Right renal pelvis (tissue), 4 donors: ENCODE measurements at places on chromosomes 6 and 20.

DNA sequence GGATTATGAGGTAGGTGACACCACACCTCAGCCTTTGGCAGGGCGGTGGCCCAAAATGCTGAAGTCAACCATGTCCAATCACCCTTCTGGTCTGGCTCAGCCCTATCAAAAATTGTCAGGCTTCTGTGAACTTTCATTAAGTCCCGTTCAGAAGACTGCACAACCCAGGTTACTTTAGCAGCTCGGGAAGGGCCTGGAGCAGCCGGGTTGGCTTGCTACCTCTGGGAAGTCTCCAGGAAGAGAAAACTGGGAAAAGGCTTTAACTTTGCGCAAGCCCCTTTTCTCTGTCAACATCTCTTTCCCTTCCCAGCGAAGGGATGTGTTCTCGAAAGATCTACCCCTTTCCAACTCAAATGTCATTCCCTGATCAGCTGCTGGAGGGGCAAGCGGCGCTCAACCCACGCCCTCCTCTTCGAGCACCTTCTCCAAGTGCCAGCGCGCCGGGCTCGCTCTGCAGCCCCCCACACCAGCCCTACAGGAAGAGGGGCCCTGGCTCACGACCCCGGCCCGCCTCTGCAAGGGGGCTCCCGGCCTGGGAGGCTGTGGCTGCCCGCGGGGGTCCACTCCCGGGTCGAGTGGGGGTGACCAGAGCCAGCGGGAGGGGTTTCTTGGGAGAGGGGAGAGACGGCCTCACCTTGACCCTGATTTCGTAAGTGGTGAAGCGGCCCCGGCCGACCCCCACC, 573 bp downstream of the SNX3 start:
- DNase-seq: peak; percentile 23

GRCh38 chr6:19796452-19796851, 40.7 kb upstream of the ID4 start:
- DNase-seq: no peak

DNA sequence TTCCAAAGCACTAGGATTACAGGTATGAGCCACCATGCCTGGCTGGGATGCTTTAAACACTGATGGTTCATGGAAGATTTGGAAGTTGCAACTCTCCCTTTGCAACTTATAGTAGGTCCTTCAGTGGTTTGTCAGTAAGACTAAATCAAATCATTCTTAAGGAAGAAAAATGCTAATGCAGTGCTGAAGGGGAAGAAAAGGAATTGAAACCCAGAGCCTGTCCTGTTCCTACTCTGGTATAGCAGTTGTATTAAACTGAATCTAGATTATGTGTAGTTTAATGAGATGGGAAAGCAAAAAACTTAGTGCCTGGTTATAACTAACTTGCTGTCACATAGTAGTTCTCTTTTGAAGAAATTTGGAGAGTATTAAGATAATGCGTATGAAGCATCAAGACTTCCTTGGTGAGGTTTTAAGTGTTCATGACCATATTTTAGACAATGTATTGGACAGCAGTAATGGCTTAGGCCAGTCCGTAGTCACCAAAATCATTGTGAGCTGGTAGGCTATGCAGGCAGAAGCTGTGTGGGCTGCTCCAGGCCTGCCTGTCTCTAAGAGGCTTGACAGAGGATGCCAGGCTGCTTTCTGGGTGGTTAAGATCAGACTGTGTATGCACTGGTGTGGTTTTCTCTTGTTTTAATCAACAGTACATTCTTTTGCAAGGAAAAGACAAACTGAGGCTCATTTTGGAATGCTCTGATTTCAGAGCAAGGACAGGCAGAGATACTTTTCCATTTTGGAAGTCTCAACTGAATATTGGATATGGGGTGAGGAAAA, 14.0 kb downstream of the PAQR8 start:
- no peak for DNase-seq

DNA sequence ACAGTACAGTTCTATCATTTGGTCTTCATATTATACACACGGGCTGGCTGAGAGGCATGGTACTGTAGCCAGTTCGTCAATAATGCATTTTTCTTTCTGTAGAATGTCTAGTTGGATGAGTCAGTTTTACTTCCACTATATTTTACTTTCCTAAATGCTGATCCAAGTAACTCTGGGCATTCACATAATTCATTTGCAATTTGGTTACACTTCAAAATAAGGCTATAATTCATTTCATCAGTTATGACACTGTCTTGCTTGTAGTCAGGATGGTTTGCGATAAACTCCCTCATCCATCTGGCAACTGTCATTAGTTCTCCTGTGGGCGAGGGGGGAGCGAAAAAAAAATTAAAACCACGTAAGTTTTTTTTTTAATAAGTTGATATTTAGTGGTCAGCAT, 46.3 kb downstream of the GCLC start:
- DNase-seq: no peak

GRCh38 chr6:53504512-53504911, 40.4 kb downstream of the GCLC start:
- DNase-seq: no peak

DNA sequence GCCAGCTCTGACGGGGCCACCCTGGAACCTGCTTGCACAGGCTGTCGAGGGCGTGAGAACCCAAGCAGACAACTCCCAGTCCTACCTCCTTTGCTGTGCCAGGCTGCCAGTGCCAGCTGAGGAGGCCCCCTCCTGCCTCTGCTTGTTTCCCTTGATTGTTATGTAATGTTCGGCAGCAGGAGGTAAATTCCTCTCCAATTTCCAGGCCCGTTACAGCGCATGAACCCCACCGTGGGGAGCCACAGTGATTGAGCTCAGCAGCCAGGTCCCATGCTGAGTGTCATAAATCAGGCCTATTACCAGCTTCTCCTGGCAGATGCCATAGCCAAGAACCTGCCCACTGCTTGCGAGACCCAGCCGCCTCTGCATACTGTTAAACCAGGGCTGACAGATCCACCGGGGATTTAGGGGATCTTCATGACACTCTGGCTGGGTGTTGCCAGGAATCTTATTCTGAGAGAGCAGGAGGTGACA, 320.5 kb downstream of the DHX35 start:
- DNase-seq: no peak

- DNase-seq: no peak
Measured at GRCh38 chr20:32010101-32010500, at the start of gene CCM2L. Gene CCM2L (plus strand): TSS chr20:32010438. CDS start chr20:32010455, 17 bp downstream.

- no peak for DNase-seq
Measured at GRCh38 chr6:133099573-133099972, 141.6 kb upstream of the EYA4 start.

- no peak for DNase-seq
Measured at GRCh38 chr20:2138396-2138795, 36.8 kb downstream of the STK35 start.

DNA sequence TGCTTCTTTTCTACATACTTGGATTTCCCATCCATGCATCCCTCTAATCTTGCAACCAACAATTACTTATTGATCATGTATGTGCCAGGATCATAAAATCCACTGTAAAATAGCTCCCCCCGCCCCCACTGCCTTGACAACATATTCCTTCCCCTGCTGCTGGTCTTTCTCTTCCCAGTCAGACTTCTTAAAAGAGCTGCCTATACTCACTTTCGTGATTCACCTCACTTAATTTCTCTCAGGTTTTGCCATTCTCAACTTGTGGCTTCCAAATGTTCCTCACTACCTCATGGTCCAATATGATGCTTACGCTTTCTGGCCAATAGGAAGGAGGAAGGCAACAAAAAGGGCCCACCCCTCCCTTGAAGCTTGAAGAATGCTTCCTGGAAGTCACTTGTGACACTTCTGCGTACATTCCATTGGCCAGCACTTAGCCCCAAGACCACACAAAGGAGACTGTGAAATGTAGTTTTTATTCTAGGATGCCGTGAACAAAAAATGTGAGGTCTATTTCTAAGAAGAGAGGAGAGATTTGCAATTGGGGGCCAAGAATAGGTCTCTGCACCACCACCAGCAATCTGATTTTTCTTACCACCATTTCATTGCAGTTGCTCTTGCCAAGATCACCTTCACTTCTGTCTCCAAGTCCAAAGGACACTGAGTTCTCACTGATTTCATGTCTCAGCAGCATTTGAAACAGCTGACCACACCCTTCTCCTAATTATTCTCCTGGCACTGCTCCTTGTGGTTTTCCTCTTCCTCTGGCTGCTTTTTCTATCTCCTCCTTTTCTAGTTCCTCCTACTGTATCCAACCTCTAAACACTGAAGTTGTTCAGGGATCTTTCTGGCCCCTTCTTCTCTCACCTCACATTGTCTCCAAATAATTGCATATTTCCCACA, 30.8 kb downstream of the CD164 start:
- no peak for DNase-seq

DNA sequence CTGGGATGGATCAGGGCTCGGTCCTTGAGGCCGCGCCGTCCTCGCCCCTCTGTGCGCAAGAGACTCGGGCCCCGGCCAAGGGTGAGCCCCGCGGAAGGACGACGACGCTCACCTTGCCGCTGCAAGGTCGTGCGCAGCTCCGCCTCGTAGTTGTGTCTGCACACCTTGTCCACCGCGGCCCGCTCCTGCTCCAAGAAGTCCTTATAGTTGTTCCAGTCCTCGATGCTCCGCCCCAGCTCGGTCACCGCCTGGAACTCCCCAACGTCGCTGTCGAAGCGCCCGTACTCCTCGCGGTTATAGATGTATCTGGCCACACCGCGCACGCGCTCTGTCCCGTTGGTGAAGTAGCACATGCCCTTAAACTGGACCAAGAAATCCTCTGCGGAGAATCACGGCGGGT, 1.8 kb downstream of the HLA-DQB2 start:
- DNase-seq: no peak

DNA sequence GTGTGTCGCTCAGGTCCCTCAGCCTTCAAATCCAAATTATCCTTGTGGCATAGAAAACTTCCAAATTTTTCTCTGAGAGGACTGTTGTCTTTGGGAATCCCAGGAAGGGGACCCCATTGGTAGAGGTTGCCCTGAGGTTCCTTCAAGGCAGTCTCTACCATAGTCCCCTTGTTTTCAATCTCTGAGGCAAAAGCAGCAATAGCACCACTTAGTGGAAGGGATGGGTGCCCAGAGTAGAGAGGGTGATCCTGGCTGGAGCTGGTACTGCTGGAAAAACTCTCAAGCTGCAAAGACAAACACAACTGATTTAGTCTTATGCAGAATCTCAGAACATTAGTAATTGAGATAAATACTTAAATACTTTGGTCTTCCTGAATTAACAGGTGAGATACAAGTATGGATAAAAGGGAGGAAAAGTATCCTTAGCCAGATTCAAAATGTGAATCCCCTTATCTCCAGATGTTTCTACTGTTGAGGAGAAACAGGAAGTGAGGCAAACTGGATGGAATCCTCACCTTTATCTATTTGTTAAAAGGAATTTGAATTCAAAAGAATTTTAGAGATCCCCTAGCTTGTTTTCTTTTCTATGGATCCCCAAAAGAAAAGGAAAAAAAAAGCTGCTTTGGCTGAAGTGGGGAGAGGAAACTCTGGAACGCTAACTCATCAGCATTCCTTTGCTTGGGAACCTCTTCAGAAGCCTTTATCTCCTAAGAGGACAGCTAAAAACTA, 13.4 kb downstream of the ZNF318 start:
- no peak for DNase-seq
